T-helper 2 cell (primary cell): ENCODE measurements at places on chromosomes 1 and 21.

GRCh38 chr1:7425229-7425628 lies 345.9 kb upstream of the VAMP3 start:
- no peak for DNase-seq

- no peak for DNase-seq
These were observed 62.9 kb upstream of the HOOK1 start for GRCh38 chr1:59751801-59752200.

DNA sequence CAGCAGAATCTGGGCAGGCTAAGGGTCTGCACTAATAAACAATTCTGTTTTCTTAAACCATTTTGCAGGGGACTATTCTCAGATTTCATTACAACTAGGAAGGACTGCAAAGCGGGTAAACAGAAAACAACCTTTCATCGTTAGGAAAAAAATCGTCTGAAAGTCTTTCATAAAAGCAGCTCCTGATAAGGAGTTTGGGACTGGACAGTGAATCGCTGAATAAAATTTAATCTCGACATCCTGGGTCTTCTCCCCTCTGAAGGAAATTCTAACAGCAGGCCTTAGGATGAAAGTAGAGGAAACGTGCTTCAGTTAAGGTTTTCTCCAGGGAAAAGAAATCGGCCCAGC lies 471 bp upstream of the MTF2 start:
- no peak for DNase-seq

DNA sequence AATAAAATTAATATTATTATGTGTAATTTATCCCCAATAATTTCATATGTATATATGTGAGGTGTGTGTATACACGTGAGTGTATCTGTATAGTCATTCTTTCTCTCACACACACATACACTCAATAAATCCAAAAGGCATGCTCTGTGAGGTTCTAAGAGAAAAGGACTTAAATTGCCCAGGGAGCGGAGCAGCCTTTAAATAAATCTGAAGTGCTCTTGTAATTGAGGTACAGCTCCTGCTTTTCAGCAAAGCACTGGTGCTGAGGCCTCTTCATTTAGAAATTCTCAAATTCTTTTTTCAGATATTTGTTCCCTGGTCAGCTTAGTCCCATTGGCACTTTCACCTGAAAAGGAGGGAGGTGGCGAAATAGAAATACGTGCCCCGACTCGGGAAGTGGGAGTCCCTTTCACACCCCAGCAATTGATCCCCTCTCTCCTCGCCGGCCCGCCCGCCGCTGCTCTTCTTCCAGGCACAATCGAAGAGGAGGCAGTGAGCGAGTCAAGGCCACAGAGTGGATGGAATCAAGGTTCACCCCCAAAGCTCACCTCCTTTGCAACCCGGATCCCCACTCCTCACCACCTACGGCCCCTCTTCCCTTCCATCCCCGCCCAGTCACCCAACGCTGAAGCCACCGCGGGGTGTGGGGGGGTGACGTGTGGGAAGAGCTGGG lies 944 bp downstream of the PLPPR5 start:
- DNase-seq = no peak

DNA sequence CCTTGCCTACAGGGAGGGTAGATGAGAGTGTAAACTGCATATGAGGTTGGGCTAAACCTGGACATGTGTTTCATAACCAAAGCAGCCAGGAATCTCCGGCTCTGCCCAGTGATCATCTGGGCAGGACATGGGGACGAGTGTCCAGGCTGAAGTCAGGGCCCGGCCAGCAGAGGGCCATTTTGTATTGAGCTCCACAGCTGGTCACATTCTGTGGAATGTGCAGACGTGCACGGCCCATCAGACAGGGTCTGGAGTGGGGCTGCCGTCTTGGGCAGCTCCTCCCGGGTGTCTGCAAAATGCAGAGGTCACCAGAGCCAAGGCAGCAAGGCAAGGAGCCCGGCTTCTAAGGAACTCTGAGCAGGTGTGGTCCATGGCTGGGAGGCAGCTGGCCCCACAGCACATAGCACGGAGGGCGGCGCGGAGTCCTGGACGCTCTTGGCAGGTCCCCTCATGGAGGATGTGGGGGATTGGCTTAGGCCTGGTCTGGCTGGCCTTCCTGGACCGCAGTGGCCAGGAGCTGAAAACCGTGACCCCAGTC lies 6.2 kb downstream of the LRRC3 start:
- no peak for DNase-seq

GRCh38 chr1:214155987-214156625 lies 124.9 kb upstream of the SMYD2 start:
- no peak for DNase-seq

- no peak for DNase-seq
These were observed 74.2 kb downstream of the SIM2 start for GRCh38 chr21:36773117-36773516.

DNA sequence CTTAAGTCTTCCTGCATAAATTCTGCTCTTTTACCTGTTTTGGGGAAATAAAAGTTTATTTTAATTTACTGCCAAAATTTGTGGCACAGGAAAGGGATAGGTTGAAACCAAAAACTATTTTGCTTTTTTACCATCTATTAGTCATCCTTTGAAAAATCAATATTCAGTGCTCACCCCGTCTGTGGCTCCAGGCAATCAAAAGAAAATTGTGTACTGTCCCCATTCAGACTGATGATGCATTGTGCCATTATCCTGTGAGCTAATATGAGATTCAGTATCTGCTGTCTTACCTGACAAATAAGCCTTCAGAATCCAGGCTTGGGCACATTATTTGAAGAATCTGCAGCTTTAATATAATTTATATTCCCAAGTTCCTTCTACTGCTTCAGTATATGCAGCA lies 650.7 kb downstream of the KIF26B start:
- DNase-seq = no peak

DNA sequence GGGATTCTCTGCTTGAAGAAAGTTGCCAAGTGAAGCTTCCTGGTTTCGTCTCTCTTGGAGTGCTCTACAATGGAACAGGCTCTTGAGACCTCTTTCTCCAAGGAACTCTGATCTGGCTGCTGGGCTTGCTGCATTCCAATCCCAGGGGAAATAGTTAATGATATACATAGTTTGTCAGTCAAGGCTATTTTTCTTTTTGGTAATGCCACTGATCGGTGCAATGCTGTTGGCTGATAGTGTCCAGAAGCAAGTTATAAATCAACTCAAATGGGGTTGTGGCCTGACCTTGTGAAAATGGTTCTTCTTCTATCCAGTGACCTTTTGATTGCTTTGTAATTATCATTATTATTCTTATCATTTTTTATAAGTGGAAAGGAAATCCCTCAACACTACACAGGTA lies 48.4 kb upstream of the TNFSF18 start:
- DNase-seq = no peak

DNA sequence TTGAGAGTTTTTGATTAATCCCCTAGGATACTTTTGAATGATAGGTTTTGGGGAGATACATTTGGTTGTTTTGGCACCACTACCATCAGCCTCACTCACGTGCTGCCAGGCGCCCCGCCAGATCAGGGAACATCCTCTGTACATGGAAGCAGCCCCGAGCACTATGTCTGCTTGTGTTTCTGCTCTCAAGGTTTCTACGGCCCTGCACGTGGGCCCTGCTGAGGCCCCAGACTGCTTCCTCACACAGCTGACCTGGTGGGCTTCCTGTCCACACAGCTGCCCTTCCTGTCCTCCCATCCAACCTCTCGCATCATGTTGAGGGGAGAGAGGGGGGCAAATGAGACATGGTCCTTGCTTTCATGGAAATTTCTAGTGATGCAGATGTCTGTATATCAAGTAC lies 20.0 kb downstream of the ADARB1 start:
- DNase-seq = no peak

DNA sequence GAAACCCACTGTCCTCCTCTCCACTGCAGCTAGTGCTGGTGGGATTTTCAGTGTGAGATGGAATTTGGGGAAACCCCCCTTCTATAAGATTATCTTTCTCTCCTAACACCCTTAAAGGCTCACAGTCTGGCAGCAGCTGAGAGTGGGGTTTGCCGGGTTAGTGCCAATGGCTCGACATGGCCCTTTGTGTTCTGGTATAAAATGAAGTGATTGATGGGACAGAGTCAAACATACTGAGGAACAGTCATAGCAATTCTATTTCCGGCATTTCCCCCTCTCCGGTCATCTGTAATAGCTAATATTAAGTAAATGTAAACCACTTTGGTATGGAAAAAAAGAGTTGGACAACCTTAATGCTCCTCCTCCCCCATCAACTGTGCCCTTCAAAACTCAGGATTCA lies 37.6 kb downstream of the TFF3 start:
- no peak for DNase-seq

- DNase-seq = no peak
These were observed 492.2 kb upstream of the PKN2 start for GRCh38 chr1:88191917-88192316.

GRCh38 chr1:63824451-63824850 lies 50.6 kb downstream of the ROR1 start:
- DNase-seq = no peak

- DNase-seq = no peak
These were observed 69.4 kb downstream of the RGS2 start for GRCh38 chr1:192878249-192878648.

- DNase-seq = peak; percentile 23
These were observed 957 bp downstream of the EPS15 start for GRCh38 chr1:51518033-51518585.

DNA sequence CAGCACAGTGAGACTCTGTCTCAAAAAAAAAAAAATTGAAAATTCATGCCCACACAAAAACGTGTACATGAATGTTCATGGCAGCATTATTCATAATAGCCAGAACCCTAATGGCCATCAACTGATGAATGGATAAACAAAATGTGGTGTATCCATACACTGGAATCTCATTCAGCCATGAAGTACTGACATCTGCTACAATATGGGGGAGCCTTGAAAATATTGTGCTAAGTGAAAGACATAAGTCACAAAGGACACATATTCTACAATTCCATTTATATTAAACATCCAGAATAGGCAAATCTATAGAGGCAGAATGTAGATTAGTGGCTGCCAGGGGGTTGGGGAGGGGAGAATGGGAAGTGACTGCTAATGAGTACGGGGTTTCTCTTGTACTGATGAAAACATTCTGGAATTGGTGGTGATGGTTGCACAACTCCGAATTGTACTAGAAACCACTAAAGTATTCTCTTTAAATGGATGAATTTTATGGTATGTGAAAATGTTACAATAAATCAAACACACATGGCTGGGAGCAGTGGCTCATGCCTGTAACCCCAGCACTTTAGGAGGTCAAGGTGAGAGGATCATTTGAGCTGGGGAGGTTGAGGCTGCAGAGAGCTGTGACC lies 33.0 kb upstream of the KCNN3 start:
- no peak for DNase-seq

DNA sequence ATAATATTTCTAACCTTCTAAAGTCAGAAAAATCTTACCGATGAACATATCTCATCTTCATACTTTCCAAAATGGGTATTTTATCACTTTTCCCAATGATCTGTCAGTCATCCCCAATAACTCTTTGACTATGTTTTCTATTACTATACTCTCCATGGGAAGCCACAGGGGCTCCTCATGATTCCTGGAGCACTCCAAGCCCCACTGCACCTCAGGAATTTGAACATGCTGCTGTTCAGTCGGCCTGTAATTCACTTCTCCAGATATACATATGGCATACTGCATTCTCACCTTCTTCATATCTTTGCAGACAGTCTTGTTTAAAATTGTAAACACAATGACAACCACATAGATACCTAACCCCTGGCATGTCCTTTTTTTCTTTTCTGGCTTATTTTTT lies 333.0 kb downstream of the BRINP3 start:
- no peak for DNase-seq

DNA sequence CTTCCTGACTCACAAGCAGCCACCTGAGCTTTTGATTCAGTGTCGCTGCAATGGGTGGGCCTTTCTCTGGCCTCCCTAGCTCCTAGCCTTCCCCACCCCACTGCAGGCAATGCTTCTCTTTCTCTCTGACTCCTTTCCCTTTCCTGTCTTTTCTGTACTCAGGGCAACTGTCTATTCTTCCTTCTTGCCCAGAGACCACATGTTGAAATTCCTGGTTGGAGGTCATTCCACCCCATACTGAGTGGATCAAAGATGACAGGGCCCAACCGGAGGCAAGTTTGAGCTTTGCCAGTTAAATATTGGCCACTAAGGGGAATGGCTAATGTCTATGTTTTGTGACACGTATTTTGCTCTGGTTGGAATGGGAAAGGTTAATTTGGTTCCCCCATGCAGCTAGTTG lies 65.2 kb upstream of the ARID1A start:
- DNase-seq = no peak

- DNase-seq = no peak
These were observed 1.0 kb upstream of the CELA2A start for GRCh38 chr1:15455522-15455921.

DNA sequence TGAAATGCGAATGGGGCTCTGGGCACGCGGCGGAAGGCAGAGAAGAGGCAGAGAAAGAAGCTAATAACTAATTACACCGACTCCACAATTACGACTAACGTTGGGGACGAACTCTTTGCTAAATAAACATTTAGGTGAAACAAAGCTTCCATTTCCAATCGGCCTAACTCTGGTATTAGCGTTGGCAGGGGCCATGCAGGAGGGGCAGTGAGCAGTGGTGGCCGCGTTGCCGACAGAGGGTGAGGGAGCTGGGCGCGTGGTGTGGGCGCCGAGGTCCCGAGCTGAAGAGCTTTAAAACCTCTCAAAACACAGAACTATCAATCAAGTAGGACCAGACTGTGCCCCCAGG lies 553 bp upstream of the NDUFV3 start:
- no peak for DNase-seq

- DNase-seq = no peak
These were observed 12.7 kb upstream of the C1orf159 start for GRCh38 chr1:1128454-1129139.
